ENCODE measurements at places on chromosomes 12 and 14.

DNA sequence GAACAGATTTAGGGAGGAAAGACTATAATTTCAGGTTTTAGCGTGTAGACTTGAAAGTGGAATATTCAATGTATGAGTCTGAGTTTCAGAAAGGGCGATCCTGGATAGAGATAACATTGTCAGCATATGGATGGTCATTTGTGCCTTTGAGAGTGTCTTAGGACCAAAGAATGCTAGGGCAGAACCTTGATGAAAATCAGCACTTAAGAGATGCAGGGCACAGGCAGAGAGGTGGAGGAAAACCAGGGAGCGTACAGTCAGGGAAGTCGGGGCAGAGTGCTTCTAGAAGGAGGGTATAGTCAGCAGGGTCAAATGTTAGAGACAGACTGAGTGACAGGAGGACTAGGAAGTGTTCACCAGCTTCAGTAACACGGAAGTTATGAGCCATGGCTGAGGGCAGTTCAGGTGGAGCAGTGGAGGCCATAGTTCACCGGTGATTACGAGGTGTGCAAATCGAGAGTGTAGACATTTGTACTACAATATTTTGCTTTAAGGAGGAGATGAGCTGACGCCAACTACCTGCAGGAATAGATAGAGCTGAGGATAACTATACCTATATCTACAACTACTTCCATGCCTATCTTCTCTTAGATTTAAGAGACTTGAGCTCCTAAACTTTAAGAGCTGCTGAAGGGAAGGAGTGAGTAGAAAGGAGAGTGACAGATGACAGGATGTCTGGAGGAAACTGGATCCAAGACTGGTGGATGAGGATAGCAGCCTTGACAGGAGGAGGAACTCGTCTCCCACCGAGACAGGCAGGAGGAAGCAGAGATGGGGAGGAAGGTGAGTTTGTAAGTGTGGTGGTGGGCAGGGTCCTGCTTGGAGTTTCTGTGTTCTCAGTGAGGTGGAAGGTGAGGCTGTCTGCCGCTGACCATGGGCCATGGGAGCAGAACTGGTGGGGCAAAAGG lies 6.5 kb downstream of the CBLN3 start:
- DNase-seq: no peak

GRCh38 chr12:2697057-2697800 lies 97.5 kb upstream of the FKBP4 start:
- DNase-seq: no peak

DNA sequence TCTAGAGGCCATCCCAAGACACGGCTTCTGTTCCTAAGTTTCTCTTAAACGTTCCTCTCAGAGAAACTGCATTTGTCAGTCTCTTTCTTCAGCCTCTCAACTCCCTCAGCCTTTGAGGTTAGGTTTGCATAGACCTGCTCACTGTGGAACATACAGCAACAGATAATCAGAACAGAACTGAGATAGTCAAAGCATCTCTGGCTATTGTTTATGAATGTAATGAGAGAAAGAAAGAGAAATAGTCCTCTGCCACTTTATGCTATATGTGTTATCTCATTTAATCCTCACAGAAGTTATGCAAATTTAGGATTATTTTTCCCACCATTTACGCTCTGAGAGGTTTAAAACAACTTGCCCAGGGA lies 190.6 kb downstream of the PHLDA1 start:
- DNase-seq: no peak

DNA sequence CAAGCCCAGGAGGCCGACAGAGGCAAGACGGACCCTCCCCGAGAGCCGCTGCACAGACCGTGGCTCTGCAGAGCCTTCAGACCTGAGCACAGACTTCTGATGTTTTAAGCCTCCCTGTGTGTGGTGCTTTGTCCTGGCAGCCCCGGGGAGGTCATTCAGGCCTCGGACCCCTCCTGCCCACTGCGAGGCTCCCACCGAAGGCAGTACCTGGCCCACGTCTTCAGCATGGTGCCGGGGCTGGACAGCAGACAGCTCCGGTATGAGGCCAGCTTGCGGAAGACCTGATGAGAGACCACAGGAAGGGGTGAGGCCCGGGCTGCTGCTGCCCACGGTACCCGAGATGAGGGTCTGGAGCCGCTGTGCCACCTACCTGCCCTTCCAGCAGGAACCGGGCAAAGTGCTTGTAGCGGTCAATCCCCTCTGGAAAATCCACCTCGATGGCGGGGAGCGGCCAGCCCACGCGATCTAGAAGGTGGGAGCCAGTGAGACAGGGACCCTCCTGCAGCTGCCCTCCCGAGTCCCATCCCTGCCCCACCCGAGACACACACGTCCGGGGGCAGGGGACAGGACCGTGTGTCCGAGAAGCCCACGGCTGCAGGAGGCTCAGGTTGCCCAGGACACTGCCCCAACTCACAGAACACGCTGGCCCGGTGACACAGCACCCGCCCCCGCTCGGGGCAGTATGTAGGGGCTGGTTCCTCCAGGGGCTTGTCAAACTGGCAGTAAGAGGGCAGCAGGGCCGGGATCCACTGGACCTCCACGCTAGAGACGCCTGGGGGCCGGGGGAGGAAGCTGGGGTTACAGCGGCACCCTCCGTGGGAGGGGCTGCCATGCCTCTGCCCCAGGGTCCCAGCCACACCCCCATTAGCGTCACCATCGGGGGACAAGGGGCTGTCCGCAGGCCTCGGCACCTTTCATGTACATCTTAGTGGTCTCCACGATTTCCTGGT lies 35.6 kb upstream of the UBC start:
- no peak for DNase-seq

DNA sequence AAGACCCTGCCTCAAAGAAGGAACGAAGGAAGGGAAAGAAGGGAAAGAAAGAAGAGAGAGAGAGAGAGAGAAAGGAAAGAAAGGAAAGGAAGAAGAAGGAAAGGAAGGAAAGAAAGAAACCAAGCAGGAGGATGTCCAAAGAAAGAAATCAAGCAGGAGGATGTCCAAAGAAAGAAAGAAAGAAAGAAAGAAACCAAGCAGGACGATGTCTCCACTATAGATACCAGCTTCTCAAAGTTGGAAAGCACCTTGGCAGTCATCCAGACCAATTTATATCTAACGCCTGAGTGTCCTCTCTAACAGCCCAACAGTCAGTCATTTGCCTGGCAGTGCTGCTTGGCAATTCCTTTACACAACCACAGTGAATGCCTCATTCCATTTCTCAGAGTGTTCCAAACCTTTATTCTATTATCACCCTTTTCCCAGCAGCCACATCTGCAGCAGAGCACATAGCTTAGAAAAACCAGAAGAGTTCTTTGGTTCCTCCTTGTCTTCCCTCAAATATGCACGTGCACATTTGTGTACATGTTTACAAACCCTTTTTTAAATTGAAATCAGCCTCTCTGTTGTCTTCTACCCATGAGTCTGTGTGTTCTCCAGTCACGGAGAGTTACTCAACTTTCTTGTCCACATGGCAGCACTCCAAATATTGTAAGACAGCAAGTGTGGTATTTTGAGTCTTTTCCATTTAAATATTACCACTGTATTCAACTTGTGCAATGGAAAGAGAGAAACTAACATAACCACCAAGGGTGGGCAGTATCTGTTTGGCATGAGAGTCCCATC lies 138.4 kb downstream of the STXBP6 start:
- no peak for DNase-seq

DNA sequence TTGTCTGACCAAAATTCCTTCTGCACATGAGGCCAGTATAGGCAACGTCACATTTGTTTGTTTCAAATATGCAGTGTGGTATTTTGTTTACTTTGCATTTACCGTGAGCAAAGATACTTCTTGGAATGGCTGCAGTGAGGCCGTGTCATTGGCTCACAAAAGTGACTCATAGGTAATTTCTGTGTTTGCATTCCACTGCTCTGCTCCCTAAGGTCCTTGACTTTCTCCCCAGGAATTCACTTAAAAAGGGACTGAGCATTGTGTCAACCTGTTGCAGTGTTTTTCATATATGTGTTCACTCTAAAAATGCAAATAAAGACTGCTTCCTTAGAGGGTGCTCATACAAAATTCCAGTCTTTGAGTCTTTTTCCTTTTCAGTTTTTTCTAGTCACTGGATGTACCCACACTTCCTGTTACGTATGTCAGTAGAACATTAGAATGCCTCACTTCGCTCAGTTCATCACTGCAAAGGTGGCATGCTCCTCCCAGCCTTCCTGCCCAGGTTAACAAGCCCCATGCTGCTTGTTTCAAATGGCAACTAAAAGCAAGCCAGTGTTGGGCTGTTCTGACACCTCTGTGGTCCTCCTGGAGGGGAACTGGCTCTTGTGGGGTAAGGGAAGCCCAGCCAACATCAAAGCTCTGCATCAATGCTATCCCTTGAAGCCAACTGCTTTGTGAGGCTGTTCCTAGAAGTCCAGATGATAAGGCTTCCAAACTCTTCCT lies 9.1 kb downstream of the C12orf76 start:
- peak; percentile 85 for DNase-seq

DNA sequence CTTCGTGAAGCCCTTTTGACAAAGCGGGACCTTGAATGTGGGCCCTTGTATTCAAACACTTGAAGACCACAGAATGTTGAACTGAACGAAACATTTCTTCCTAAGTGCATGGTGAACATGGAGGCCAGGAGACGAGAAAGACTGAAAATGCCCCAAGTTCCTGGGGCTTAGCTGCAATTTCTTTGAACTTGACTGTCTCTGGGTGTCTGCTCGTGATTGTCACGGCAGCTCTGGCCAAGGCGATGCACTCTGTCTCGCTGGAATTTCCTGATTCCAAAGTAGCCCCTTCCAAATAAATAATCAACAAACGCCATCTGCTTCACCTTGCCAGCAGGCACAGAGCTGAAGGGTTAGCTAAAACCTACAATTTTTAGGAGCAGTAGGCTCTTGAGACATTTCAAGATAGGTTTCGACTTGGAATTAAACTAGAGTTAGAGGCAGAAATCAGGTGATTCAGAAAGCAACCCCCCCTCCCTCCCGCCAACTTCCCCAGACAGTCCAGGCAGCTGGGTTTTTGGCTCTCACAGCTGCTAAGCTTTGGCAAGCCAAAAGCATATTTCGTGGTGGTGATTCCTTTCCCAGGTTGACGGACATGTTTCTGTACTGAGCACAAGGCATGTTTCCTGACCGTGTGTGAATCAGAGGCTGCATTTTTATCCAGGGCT lies 13.5 kb upstream of the IRF2BPL start:
- no peak for DNase-seq

Measured in Caco-2 (cell line).